ENCODE measurements at places on chromosomes 12 and 14.
A peak's percentile ranks its signal among the peaks of the same experiment; 100 is the strongest.

DNA sequence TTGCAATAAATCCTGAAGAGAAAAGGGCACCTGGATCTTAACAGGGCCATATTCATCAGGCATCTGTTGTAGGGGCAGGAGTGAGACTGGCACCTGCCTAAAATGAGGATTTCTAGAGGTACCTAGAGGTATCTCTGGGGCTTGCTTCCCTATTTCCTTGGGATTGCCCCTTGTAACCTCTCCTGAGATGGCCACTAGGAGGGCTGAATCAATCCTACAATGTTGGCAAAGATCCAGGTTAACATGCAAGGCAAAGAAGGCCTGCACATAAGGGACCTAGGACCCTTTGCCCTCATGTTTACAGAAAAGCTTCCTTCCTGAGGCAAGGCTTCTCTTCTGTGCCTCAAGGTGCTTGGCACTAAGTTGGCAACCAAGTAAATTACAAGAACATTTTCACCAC, 25.8 kb upstream of the CLEC4E start:
- no peak for DNase-seq

GRCh38 chr14:50978888-50979287, 34.6 kb upstream of the PYGL start:
- DNase-seq: no peak

DNA sequence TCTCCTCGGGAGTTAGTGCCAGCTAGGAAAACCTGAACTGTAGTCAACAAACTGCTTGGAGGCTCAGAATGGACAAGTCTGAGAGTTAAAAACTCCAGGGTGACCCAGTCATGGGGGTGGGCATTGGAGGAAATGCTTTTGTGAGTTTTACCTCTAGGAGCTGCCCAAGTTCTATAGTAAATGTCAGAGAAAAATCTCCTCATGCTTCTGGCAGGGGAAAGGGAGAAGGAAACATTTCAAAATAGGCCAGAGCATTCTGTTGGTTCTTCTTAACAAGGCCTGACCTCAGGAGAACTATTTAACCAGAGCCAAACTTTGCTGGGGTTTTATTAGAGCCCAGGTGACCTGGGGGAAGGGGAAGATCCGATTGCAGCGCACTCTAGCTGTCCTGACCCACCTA, 12.3 kb downstream of the NINJ2 start:
- DNase-seq: no peak

GRCh38 chr12:22190-22529, 44.4 kb upstream of the IQSEC3 start:
- no peak for DNase-seq

DNA sequence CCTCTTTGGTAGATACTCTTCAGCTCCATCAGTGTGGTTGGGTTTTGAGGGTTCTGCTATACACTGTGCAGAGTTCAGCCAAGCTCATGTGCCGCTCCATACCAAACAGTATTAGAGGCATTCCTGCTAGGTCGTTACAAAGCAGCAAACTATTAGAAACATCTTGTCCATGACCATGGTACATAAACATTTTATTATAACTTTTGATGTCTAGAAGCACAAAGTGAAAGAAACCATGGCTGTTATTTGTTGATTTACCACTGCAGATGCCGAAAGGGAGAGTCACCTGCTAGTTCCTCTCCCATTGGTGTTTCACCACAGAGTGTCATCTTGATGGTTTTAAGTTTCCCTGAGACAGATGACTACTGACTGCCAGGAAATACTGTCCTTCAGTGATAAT, 242.0 kb downstream of the ADAMTS20 start:
- DNase-seq: peak; percentile 96

All from AG04450 (cell line).